Activated CD8-positive, alpha-beta T cell treated with anti-CD3 and anti-CD28 coated beads for 36 hours (primary cell): ENCODE measurements at places on chromosomes 1 and 21.

- DNase-seq: no peak
Observed at GRCh38 chr1:83627045-83627444, 371.9 kb downstream of the TTLL7 start.

- DNase-seq: no peak
Observed at GRCh38 chr1:50412813-50413476, 10.3 kb downstream of the DMRTA2 start.

- peak; percentile 74 for DNase-seq
Observed at GRCh38 chr1:235415008-235415904, 48.0 kb downstream of the TBCE start.

GRCh38 chr1:207429963-207430362 lies 24.2 kb upstream of the CR2 start:
- no peak for DNase-seq

DNA sequence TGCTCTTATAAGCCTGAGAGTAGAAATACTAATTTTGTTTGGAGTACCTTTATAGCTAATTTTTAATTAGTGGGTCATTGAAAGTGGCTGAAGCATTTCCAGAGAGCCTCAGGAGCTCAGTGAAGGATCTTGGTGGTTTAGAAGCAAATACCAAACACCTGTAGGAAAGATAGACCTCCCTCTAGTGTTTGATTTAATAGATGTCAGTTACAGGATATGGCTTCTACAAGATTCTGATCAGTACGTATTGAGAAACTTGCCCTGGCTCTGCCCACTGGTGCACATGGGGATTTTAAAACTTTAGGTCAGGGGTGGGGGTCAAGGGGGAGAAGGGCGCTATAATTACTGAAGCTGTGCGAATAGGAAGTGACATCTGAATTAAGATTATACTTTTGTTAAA lies 122.2 kb downstream of the POU2F1 start:
- DNase-seq: no peak

DNA sequence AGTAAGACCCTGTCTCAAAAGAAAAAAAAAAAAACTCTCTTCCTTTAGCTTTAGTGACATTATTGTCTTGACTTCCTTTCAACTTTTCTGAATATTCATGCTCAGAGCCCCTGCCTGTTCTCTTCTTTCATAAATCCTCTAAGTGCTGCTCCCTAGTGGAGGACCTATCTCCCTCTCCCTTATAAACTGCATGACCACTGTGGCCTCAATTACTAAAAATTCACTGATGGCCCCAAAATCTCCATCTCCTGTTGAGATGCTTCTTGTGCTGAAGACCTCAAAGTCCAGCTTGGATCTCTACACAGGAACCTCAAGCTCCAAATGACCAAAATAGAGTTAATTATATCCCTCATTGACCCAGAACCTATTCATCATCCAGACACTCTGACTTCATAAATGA lies 7.8 kb downstream of the ITLN1 start:
- peak; percentile 28 for DNase-seq

DNA sequence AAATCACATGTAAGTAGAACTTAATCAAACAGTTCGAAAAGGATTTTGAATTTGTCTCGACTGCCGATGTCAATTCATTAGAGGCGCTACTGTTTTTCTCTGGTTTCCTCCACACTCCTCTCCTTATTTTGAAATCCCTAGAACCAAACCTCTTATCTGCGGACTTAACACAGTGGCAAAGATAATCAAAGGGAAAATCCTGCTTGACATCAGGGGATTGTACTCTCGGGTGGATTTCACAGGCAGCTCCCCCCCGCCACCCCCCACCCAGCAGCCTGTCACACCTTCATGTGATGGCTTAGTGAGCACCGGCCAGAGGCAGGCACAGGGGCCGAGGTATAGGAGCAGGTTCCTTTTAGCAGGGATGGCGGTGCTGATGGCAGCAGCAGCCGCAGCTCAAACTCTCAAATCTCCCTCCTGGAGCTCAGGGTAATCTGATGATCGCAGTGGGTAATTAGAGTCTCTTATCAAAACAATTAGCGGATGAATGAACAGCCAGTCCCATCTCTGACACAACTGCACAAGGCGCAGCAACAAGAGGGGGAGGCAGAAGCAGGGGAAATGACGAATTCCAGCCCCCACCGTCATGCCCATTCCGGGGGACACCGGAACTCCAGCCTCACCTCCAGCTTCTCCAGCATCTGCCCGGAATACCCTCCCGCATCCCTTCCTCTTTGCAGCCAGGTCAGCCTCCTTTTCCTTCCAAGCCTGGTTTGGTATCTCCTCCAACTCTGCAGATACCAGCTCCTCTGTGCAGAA lies 80.3 kb downstream of the SSBP3 start:
- no peak for DNase-seq

GRCh38 chr1:22665752-22666151 lies 12.7 kb downstream of the C1QB start:
- DNase-seq: peak; percentile 7

GRCh38 chr1:6513320-6513801 lies 21.9 kb upstream of the PLEKHG5 start:
- no peak for DNase-seq

- no peak for DNase-seq
Observed at GRCh38 chr1:150780510-150780909, 14.9 kb upstream of the CTSS start.

DNA sequence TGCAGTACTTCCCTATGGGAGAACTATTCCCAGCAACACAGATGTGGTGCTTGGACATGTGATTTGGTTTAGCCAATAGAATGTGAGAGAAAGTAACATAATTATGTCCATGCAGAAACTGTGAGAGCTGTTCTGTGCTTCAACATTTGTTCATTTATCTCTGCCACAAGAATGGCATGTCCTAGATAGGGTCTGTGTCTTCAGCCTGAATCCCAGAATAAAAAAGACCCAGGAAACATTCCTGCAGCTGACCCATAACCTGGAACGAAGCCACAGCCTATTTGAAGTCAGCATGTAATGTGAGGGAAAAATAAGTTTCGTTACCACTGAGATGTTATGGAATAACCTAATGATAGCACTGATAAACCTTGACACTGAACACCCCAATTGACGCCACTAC lies 552.0 kb upstream of the USP24 start:
- DNase-seq: no peak

DNA sequence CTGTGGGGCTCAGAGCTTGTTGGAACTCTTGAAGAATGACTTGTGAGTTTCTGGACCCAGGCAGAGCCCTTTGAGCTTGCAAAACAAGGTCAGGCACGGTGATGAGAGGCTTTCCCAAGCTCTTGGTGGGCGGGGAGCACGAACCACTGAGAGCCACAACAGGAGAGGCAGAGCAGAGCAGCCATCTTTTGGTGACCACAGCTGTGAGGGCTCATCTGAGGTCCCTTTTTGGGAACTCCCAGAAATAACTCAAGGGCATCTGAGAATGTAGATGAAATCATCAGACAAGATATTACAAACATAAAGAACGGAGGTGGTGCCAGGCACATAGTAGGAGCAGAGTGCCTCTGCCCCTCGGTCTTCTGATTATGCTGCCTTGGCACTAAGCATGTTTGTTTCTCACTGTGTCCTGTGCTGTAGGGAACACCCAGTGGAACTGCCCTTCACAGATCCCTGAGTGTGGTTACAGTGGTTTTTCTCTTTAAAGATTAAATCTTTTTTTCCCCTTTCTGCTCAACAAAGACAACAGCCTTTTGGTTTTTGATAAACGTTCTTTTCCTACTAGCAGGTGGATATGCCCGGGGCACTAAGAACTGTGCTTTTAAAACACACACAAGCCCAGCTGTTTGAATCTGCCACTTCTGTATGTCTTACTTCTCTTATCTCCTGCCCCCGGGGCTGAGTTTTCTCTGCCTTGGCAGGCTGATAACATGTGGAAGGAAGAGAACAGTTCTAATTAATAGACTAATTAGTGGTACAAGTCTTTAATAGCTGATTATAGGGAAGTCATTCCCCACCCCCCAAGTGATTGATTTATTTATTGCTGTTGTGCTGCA lies 37.7 kb downstream of the CD34 start:
- DNase-seq: peak; percentile 76
